ENCODE measurements at places on chromosomes 3 and 15.

GRCh38 chr15:57401546-57401945 is 25.2 kb downstream of the CGNL1 start:
- DNase-seq, result no peak

DNA sequence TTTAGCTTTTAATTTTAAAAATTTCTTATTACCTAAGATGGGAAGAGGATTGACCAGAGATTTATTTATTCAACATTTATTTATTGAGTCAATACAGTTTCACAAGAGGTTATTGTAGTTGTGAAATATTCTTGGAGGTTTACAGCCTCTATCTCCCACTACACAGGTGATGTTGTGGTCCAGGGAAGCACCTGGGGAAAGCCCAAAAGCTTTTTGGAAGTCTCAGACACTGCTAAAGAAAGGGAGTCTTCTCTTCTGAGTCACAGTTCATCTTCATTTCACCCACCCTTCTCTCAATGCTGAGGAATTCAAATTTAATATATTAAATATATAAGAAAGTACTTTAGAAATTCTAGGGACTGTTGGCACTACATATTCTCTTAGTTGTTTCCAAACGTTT is 41.8 kb downstream of the SERPINI1 start:
- DNase-seq, result no peak

DNA sequence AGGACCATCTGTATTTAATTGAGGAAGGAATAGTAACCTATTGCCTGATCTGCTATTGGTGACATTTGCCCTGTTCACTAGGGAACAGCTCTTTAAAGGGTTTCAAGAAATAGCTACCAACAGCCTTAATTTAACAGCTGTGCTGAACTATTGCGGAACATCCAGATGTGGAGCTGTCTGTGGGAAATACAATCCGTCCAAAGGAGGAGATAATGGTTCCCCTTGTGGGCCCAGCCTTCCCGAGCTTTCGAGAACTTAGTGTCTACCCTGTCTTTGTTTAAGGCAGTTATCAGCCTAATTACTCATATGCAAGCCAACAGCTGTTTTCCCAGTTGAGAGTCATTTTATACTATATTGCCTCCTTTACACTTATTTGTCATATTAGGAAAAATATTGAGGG is 398.6 kb downstream of the WDR72 start:
- no peak for DNase-seq

DNA sequence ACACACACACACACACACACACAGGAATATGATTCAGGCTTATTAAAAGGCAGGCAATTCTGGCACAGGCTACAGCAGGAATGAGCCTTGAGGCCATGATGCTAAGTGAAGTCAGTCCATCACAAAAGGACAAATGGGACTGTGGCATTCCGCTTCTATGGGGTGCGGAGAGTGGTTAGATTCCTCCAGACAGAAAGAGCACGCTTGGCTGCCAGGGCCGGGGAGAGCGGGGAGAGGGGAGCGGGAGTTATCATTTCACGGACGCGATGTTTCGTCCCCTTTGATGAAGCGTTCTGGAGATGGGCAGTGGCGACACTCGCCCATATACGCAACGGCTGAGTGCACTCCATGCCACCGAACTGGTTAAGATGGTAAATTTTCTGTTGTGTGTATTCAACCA is 58.5 kb upstream of the FAM174B start:
- DNase-seq, result peak; percentile 43

GRCh38 chr3:8885536-8886316 is 77.5 kb downstream of the RAD18 start:
- DNase-seq, result no peak

- no peak for DNase-seq
Measured at GRCh38 chr3:141086188-141086587, 35.0 kb downstream of the SPSB4 start.

DNA sequence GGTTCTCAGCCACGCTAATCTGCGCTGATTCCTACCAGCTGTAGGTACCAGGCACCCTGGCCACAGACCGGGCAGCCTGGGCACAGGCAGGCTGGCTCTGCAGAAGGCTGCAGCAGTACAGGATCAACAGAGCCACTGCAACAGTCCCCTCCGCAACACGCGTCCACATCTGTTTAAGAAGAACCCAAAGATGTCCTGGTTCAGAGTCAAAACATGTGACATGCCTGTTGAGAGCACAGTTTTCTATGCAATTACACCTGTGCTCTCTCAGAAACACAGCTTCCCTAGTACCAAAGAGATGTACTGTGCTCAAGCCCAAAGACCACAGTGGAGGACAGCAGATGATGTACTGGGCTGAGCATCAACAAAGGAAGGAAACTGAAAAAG is 18.8 kb downstream of the LRIG1 start:
- no peak for DNase-seq

DNA sequence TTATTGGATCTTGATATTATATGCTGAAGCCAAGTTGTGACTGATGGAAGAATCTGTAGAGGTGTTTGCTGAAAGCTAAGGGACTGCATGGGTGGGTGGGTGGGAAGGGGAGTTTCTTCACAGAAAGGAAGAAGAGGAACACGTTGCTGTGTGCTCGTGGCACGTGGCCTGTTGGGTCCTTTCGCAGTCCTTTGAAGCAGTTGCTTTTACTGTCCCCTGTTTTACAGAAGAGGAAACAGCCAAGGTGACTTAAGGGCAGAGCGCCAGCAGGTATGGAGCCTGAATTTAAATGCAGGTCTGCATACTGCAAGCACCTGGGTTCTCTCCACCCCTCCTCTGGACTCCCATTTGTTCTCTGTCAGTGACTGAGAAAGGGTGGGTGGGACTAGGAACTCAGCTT is 59.4 kb upstream of the PRR23C start:
- no peak for DNase-seq

DNA sequence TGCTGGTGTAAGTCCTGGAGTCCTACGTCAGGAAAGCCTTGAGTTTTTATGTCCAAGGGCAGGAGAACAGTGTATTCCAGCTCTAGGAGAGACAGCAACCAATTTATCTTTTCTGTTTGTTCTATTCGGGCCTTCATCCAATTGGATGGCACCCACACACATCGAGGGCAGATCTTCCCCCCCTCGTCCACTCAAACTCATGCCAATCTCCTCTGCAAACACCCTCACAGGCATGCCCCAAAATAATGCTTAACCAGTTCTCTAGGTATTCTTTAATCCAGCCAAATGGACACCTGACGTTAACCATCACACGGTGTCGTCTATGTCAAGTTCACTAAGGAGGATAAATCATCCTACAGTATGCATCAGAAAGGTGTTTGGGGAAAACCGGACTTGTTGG is 102.5 kb upstream of the TRPM1 start:
- DNase-seq, result no peak

DNA sequence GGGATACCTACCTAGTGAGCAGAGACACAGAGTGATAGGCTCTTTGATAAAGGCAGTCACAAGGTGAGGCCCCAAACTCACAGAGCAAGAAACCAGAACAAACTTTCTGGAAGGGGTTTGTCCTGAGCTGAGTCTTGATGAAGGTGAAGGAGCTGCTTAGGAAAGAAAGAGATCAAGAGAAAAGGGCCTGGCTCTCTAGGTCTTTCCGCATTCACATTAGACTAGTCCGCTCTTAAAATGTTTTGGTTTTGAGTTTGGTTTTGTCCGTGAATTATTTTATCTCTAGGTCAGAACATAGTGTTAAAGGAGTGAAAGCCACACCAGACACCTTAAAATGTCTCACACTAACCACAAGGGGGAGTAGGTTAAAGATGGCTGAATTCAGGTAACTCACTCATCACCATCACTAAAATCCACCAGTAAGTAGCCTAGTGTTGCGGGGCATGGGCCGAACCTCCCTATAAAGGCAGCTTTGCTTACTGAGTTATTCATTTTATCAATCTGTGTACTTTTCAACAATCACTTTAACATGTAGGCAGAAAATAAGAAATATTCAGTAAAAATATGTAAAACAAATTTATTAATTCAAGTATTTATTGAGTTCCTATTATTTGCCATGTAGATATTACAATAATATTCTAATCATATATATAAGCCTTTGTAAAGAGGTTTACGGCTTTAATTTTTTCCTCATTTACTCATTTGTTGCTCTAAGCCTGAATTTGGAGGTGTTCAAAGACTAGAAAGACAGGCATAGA is 121.5 kb upstream of the TSC22D2 start:
- no peak for DNase-seq

DNA sequence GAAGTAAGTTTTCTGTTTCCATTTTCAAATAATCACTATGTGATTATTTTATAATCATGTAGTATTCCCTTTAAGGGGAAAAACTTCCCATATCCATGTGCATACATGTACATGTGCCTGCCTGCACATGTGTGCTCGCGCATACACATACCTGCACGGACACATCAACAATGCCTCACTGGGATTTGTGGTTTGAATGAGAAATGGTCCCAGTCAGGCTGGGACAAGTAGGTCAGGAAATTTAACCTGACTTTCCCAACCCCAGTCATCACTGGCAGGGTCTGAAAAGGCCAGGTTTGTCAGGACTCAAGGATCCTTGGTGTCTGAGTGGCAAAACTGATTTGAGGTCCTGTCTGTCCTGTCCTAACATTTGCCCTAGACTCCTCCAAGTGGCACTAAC is 109.3 kb upstream of the MRPS22 start:
- no peak for DNase-seq

DNA sequence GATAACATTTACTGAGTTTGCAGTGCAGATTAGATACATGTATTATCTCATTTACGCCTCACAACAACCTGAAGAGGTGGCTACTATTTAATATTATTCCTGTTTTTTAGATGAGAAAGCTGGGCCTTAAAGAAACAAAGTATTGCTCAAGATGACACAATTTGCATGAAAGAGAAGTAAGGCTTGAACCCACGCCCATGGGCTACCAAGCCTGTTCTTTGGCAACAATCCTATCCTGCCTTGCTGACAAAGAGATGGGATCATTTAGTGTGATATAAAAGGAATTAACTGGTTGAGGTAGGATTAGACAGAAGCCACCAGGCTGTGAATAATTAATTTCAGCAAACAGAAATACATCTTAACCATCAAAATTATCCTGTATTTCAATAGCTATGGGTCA is 9.2 kb upstream of the LDHAL6B start:
- DNase-seq, result no peak

DNA sequence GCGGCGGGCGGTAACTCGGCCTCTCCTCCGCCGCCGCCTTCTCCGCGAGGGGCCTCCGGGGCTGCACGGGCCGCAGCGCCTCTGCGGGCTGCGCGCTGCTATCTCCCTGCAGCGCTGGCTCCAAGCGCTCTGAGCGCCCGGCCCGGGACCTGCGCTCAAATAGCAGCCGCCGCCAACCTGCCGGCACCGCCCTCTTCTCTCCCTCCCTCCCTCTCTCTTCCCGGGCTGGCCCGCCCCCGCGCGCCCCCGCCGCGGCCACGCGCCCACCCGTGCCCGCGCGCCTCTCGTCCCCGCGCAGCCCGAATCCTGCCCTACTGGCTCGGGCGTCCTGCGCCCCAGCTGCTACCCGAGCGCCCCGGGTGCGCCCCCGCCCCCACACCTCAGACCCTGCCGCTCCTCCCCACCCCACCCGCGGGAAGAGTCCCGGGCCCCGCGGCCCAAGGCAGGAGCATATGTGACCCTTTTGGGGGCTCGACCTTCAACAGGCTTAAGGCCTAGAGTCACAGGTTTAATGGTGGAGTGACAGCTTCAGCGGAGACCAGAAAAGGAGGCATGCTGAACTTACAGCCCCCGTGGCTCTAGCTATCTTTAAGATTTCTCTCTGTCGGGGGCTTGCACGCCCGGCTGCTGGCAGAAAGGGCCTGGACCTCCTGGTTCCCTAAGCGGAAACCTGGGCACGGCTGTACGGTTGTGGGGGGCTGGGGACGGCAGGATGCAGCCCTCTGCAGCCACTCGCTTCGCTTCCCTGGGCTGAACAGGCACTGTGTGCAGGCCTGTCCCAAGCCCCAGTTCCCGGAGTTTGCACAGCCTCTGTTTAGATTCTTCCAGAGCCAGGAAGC is at the start of gene CACNA2D2:
TSS of gene CACNA2D2 (minus strand) at position 131 of the 839 bp plus-strand sequence. CDS start 211 bp downstream, outside the sequence.
- no peak for DNase-seq

GRCh38 chr15:85831415-85832113 is 36.8 kb upstream of the KLHL25 start:
- peak; percentile 55 for DNase-seq

- no peak for DNase-seq
Measured at GRCh38 chr3:59528251-59528650, 478.4 kb upstream of the CFAP20DC start.

GRCh38 chr3:72535772-72536171 is 312.5 kb downstream of the SHQ1 start:
- no peak for DNase-seq

- no peak for DNase-seq
Measured at GRCh38 chr3:111882799-111883198, 23.7 kb downstream of the PHLDB2 start.

DNA sequence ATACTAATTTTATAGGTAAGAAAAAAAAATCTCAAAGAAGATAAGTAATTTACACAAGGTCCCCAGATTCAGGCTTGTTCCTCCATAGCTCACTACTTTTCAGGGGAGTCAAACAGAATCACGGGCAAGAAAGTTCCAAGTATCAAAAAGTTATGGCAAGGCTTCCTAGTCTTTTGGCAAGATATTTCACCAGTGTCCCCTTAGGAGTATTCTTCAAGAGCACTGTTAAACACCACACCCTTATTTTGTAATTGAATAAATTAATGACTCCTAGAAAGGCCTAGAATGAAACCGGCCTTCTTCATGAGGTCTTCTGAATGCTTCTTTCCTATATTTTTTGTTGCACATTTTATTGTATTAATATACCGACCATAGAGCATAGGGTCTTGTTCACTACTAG is 109.7 kb downstream of the MYLK start:
- DNase-seq, result no peak

GRCh38 chr3:51673181-51673801 is 2.2 kb downstream of the TEX264 start:
- no peak for DNase-seq

GRCh38 chr3:176395240-176395639 is 802.0 kb downstream of the TBL1XR1 start:
- DNase-seq, result no peak

GRCh38 chr15:65695081-65695480 is 73.3 kb downstream of the SLC24A1 start:
- DNase-seq, result no peak

GRCh38 chr3:138241676-138242075 is 54.6 kb downstream of the ARMC8 start:
- DNase-seq, result no peak

DNA sequence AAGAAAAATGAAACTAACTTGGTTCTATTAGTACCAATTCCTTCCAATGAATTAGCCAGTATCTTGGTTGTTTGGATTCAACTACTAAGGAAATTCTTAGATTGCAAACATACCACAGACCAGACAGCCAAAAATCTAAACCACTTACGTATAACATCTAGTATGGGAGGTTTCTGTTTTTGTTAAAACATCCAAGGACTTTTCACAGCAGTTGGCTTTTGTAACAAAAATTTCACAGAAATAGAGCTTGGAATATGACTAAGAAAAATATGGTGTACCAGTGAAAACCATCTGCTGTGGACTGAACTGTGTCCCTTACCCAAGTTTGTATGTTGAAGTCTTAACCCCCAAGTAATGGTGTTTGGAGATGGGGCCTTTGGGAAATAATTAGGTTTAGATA is 199.2 kb downstream of the OTOL1 start:
- DNase-seq, result peak; percentile 70
